SW 1271 (cell line): ENCODE measurements at places on chromosomes 12 and 14.

DNA sequence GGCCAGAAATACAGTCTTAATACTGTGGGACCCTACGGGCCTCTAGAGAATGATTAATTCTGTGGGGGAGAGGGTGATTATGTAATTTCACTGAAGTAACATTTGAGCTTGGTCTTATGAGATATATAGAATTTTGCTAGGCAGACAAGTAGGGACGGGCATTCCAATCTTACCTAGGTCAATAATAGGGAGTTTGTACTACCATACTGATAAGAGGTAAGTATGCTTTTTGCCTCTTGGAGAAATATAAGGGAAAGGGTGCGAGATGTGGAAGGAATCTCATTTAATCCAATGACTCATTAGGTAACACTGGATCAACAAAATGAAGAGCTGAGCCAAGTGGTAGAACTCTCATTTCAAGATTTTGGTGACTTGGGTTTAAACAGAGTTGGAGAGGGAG lies 5.2 kb downstream of the RAB5B start:
- no peak for DNase-seq

DNA sequence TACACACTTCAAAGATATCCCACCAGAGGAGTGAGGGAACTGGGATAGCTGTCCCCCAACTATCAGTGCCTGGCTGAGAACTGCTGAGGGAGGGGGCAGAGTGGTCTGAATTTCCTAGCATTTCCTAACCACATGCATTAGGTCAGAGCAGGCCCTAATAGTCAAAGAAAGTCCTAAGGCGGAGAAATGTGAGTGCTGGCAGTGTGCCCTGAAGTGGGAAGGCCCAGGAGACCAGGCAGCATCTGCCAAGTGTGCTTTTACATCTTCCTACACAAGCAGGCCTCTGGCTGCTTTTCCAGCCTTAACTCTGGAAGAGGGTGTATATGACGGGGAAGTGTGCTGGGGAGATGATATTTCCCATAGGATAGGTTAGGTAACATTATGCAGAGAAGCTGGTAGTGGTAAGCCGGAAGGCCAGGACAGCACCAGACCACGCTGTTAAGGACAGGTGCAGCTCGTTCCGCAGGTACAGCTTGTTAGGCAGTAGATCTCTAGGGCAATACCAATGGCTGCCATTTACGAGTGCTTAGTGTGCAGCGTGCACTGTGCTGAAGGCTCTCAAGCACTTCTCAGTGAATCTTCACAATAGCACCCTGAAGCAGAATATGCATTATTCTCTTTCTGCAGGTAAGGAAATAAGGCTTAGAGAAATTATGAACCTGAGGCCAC lies 9.1 kb upstream of the CCDC198 start:
- DNase-seq = no peak

DNA sequence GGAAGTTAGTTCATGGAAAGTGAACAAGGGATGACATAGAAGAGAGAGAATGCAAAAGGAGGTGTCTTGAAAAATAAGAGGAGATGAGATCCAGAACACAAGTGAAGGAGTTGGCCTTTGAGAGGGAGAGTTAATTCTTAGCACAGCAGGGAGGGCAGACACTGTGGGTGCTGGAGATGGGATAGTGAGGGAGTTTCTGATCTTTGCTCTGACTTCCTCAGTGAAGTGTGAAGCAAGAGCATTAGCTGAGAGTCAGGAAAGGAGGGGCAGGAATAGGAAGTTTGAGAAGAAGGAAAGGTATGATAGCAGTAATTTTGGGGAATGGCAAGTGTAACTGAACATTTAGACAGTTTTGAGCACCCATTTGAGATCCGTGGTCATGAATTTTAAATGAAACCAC lies 75.8 kb upstream of the COCH start:
- no peak for DNase-seq

DNA sequence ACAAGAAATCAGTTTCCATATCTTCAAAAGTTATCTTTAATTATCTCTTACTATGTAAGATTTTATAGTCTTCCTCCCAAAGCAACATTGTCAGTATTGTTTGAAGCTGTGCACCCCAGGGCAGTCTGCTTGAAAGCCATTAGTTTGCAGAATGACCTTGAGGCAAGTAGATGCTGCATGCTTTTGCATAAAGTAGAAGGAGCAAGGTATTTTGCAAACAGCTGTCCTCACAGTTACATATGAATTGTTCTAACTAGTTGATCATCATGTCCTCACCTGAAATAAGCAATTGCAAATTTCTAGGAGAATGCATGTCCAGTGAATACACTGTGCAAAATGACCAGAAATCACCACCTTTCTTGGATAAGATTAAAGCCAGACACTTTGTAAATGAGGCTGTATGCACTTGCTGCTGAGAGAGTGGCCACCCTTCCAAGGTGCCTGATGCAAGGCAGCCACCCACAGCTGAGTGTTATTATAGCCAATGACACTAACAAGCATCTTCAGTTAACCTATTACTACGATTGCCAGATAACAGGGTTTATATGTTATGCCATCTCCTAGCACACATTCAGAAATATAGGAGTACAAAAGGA lies 730.0 kb upstream of the TMEM132C start:
- no peak for DNase-seq

GRCh38 chr12:66915306-66915904 lies 236.5 kb upstream of the GRIP1 start:
- no peak for DNase-seq

GRCh38 chr14:89296281-89296745 lies 120.7 kb downstream of the FOXN3 start:
- DNase-seq = no peak

- DNase-seq = no peak
Measured at GRCh38 chr12:93622485-93622884, 50.0 kb downstream of the SOCS2 start.

DNA sequence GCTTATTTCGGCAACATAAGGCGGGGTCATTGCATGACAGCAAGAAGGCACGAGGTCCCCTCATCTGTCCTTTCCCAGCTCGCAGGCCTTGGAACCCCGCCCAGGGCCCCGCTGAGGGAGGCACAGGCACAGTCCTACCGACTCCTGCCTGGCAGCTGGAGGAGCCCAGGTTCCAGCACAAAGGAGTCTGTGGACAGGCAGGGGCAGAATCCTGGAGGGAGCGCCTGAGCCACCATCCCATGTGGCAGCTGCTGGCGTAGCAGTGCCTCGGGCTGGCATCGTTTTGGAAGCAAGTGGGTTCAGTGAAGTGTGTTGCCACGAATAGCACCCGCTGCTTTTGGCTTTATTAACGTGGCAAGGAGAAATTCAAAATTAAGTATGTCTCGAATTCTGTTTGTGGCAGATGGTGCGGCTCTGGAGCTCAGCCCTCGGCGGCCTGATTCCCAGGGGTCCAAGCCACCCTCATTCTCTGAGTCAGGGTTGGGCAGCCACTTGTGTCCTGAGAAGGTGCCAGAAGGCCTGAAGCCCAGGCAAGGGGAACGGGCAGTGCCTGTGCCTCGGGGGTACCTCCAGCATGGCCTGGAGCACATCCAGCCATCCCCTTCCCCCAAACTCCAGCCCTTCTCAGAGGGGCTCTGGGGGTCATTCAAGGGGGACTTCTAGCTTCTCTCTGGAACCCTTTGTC lies 35.9 kb downstream of the SLC8B1 start:
- DNase-seq = no peak

DNA sequence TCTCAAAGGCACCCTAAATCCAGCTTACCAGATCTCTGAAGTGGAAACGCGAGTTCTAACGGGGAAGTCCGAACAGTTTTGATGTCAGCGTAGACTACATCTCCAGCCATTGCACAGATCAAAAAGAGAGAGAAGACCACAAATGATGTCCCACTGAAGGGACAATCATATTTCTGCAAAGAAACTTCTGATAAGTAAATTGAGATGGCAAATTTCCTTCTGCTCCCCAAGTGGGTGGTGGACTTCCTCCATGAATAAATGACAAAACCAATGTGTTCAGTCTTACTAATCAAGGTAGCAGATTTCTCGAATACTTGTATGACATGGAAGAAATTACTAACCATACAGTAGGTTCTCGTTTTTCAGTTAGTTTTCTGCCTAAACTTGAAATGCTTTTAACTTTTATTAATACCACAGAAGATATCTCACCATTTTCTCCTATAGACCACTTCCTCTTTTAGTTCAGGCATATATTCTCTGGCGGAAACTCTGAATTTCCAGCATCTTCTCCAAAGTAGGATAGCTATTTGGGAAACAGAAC lies at the start of gene CLECL1:
CLECL1 (minus strand) TSS at position 177 of the 541 bp plus-strand sequence.
- DNase-seq = no peak

GRCh38 chr14:59303216-59303615 lies 114.7 kb downstream of the DAAM1 start:
- no peak for DNase-seq

DNA sequence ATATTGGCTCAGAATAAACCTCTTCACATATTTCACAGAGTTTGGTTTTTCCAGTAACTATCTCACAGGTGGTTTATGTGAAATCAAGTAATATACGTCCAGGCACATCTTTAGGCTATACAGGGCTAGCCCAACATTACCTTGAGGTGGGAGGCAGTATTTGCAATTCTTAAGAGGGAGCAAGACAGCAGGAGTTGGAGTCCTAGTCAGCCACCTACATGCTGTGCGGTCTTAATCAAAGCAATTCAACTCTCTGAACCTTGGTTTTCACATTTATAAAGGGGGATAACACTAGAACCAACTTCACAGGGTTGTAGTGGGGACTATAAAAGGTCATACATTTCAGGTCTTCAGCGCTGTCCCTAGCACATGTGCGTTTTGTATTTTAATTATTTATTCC lies 73.5 kb upstream of the FICD start:
- DNase-seq = no peak

DNA sequence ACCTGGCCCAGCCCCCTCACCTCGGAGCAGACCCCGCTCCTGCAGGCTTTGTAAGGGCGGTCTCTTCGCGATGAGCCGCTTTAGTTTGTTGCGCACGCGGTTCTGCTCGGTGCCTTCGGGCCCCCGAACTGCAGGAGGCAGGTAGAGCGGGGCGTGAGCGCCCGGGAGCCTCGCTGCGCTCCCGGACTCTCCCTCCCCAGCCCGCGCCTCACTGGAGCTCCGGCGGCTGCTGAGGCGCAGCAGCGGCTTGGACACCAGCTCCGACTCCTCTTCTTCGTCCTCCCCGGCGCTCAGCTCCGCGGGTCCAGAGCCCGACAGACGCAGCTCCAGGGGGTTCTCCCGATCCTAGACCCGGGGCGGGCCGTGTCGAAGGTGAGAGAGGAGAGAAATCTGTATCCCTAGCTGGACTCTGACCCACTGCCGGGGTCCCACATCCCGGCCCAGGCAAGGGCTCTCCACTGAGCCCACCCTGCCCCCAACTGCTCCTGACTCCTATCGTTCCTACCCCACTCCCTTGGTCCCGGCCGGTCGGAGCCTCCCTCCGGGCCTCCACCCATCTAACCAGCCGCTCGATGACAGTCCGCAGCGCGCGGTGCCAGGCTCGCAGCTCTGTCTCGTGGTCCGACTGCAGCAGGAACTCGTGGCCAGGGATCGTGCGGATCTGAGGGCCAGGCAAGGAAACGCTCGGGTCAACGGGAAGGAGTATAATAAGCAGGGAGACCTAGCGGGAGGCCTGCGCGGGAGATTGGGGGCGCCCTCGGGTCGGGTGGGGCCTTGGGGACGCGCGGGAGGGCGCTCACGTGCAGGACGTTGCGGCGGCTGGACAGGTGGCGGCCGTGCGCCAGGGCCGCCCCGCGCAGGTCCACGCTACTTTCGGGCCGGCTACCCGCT lies 4.2 kb downstream of the ARHGAP9 start:
- no peak for DNase-seq

DNA sequence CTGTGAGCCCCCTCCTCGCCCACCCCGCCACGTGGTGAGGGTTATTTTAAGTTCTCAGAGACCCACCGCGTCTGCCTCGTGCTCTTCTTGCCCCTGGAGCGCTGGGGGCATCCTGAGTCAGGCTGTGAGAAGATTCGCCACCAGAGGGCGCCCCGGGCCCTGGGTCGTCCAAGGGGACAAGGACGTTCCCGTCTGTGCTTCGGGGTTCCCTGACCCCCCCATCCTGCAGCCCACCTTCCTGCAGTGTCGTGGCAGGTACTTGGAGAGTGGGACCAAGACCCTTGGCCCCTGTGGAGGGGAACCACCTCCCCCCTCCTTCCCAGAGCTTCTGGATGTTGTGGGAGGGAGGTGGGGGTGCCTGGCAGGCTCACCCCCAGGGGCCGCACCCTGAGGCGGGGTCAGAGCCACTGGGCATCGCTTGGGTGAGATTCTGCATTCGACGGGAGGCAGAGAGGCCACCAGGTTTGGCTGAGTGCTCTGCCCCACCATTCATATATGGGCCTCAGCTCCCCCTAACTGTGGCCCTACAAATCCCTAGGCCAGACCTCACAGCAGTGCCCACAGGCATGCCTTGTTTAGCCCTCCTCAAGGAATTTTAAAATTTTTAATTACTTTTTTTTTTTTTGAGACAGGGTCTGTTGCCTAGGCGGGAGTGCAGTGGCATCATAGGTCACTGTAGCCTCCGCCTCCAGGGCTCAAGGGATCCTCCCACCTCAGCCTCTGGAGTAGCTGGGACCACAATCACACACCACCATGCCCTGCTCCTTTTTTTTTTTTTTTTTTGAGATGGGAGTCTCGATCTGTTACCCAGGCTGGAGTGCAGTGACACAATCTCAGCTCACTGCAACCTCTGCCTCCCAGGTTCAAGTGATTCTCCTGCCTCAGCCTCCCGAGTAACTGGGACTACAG lies 17.0 kb downstream of the RHOF start:
- DNase-seq = peak; percentile 48

- no peak for DNase-seq
Measured at GRCh38 chr14:41229824-41230223, 376.9 kb upstream of the LRFN5 start.

- no peak for DNase-seq
Measured at GRCh38 chr12:65083581-65083980, 37.5 kb downstream of the WIF1 start.

GRCh38 chr14:64598404-64598803 lies 48.6 kb downstream of the PPP1R36 start:
- no peak for DNase-seq

GRCh38 chr12:104707194-104707593 lies 250.4 kb downstream of the CHST11 start:
- no peak for DNase-seq

GRCh38 chr12:40469736-40470135 lies 222.5 kb upstream of the CNTN1 start:
- no peak for DNase-seq

DNA sequence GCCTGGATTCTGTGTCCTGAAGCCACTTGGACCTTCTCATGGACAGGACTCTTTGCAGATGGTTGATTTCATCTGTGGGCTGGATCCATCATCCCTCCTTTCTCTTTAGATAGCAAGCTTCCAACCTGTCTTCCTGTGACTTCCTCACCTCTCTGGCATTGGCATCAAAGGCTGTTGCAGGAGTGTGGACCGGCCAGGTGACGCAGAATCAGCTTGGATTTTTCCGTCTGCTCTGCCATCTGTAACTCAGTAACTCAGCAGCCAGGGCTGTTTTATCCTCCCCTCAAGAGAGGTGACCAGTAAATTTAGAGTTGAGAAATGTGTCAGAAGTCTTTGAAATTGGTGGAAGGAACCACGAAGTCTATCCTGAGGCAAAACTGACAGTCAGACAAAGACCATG lies 701.7 kb upstream of the TMEM132C start:
- DNase-seq = no peak
